ENCODE measurements at places on chromosomes 6 and 20.

DNA sequence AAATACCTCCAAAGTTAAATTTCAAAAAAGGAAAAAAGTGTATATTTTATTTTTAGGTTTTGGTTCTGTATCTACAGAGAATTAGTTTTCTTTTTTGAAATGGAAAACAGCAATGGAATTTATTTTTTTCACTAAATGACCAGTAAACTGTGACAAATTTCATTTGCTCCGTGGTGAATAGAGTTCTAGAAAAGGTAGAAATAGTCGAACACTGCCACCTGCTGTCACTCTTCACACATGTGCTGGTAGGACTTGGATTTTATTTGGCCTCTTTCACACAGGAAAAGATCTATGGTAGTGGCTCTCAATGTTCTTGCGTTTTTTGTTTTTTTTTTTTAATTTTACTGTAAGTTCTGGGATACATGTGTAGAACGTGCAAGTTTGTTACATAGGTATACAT is 312.5 kb downstream of the EYA4 start:
- no peak for DNase-seq

DNA sequence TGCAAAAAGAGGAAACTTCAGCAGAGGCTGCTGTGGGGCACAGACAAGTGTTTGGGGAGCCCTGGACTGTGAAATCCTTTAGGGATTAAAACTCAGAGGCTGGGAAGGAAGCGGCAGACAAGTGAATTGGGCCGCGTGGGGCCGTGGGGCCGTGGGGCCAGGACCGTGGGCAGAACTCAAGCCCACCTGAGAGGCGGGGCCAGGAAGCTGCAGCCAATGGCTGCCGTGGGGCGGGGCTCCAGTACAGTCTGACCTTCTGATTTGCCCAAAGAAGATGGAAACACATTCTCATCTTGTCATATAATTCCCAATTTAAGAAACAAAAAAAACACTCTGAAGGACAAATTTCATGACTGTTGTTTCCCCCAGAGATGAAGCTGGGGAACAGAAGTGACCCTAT is 55.4 kb downstream of the ANKRD60 start:
- no peak for DNase-seq

- no peak for DNase-seq
Observed at GRCh38 chr6:18154507-18155149, at the start of gene TPMT. Gene TPMT (minus strand): TSS chr6:18155077. CDS start chr6:18149127, 5,950 bp downstream.

DNA sequence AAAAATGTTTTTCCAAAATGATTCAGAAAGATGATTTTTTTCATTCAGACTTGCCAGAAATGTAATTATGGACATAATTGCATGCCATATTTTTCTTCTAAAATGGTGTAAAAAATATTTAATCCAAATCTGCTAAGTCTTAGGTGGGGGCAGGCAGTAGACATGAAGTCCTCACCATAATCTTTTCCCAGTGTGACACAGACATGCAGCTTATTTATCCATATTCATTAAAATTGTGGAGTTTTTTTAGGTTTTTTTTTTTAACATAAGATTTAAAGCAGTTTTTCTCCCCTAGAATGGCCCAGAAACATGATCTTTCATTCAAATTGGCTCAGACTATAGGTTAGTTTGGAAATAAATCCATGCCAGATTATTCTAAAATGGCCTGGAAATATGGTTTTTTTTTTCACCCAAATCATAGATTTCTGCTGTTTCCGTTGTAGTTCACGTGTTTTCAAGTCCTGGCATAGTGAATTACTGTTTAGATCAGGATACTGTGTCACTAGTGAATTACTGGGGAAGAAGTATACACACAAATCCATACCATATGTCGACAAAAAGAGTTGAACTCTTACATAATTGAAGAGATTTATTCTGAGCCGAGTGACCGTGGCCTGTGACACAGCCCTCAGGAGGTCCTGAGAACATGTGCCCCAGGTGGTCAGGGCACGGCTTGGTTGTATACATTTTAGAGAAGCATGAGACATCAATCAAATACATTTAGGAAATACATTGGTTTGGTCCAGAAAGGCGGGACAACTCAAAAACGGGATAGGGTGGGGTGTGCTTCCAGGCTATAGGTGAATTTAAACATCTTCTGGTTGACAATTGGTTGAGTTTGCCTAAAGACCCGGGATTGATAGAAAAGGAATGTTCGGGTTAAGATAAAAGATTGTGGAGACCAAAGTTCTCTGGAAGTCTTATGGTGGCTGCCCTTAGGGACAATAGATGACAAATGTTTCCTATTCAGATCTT is 33.9 kb downstream of the ZNF133 start:
- DNase-seq, result no peak

- no peak for DNase-seq
Observed at GRCh38 chr20:53061192-53062108, 89.3 kb downstream of the TSHZ2 start.

- DNase-seq, result no peak
Observed at GRCh38 chr6:33120001-33120400, 44.2 kb downstream of the HLA-DPB1 start.

- no peak for DNase-seq
Observed at GRCh38 chr20:60137657-60138245, 179.5 kb downstream of the CDH26 start.

DNA sequence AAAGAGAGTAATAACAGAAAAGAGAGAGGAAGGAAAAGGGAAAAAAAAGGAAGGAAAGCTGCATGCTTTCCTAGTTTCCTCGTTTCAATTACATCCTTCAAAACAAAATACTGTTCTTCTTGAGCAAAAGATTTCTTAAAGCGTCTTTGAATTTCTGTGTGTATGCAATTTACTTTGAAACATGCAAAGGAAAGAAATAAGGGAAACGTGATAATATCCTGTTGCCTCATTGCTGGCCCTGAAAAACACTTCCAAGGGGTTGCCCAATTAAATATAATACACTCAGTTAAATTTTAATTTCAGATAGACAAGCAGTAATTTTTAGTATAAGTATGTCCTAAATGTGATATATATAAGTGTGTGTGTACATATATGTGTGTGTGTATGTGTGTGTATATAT is 51.2 kb upstream of the TPD52L1 start:
- DNase-seq, result no peak
